ENCODE measurements at places on chromosomes 12 and 14.
A peak's percentile ranks its signal among the peaks of the same experiment; 100 is the strongest.

- DNase-seq = no peak
These were observed 147.5 kb downstream of the SLC38A6 start for GRCh38 chr14:61128382-61129167.

DNA sequence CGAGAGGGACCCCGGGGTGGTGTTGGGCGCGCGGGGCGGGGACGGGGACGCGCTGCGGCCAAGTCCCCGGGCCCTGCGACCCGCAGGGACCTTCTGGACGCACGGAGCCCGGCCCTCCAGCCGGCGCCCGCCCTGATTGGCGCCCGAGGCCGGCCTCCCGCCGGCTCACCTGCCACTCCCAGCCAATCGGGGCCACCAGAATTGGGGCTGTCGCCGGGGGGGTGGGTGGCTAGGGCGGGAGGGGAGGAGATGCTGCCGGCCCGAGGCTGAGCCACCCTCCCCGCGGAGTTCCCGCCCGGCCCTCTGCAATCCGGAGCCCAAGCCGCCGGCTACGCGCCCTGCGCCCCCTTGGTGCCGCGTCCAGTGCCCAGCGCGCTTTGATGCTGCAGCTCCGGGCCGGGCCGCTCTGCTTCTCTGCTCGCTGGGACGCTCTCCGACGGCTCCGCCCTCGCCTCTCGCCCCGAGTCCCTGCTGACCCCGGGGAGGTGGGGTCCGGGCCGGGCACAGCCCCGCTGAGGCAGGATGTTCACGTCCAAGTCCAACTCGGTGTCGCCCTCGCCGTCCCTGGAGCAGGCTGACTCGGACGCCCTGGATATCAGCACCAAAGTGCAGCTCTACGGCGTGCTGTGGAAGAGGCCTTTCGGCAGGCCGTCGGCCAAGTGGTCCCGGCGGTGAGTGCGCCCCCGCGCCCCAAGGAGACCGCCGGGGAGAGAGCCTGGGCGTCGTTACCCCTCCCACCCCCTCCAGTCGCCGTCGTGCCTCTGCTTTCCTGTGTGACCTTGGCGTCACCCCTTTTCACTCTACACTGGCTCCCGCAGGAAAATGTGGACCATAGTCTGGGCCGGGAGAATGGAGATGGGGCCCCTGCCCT, at the start of gene PLEKHD1:
Gene PLEKHD1, plus strand, starts transcription at position 285 of the 871 bp plus-strand sequence. Its CDS starts 238 bp downstream, at position 523.
- peak; percentile 56 for DNase-seq

DNA sequence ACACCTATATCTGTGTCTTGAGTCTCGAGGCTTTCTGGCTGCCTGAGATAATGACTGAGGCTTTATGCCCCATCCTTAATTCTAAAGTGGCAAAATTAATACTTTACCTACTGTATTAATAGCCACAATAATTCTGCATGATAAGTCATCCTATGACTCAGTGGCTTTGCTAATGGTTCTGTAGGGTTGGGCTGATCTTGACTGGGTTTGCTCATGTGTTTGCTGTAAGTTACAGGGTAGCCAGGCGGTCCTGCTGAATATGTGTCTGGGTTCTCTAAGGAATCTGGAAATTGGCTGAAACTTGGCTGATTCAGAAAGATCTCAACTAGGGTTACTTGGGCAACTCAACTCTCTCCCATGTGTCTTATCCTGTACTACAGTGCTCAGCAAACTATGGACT, 21.7 kb downstream of the MGST1 start:
- DNase-seq = peak; percentile 23

- peak; percentile 30 for DNase-seq
These were observed 65.9 kb upstream of the ARHGAP5 start for GRCh38 chr14:32011225-32011624.

GRCh38 chr12:88623777-88624548, 43.7 kb upstream of the KITLG start:
- DNase-seq = no peak

GRCh38 chr14:54776361-54777001, 126.1 kb downstream of the GCH1 start:
- no peak for DNase-seq

DNA sequence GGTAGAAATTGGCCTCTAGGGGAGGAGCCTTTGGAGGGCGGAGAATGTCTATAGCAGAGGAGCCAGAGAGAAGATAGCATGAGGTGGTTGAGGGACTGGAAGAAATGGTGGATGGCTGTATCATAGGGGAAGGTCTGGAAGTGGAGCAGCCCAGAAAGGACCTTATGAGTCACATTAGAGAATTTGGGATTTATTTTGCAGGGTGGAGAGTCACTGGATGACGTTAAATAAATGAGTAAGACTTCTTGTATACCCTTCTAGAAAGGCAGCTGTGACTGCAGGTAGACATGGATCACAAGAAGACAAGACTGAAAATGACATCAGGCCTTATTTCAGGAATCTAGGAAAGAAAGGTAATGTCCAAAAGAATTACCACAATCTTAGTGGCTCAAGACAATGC, 208.2 kb upstream of the TMTC1 start:
- DNase-seq = no peak

DNA sequence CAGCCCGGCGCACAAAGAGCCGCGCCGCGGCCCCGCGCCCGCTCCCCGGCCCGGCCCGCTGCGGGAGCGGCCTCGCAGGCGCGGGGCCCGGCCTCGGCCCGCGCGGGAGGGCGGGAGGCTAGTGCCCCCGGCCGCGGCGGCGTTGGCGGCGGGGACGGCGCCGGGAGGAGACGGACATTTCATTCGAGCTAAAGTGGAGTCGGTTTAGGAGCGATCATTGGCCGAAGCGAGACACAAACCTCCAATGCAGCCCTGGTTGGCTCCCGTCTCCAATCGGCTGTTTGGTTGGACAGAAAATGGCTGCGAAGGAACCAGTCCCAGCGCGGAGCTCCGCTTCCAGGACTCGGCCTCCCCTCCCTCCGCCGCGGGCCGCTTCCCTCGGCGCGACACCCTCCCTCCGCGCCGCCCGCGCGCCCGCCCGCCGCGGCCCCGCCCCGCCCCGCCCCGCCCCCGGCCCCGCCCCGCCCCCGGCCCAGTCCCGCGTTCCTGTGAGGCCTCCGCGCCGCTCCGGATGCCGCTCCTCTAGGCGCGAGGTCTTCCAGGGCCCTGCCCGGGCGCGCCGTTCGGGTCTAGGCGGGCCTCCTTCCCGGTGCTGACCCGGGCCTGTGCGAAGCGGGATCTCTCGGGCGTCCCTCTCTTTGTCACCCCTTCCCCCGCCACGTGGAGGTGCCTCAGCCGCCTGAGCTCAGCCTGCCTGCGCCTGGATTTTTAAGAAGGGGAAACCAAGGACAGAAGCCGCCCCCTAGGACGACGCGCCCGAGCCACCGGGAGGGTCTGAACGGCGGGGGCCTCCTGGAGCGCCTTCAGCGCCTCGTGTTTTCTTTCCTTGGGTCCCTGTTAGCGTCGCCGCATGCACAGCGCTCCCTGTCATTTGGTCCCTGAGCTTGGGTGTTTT, at the start of gene NFYB:
Gene NFYB, minus strand, starts transcription at position 309 of the 895 bp plus-strand sequence. CDS start 2,757 bp downstream, outside the sequence.
- DNase-seq = peak; percentile 99

- DNase-seq = no peak
These were observed 2.6 kb downstream of the SOAT2 start for GRCh38 chr12:53105712-53106439.

DNA sequence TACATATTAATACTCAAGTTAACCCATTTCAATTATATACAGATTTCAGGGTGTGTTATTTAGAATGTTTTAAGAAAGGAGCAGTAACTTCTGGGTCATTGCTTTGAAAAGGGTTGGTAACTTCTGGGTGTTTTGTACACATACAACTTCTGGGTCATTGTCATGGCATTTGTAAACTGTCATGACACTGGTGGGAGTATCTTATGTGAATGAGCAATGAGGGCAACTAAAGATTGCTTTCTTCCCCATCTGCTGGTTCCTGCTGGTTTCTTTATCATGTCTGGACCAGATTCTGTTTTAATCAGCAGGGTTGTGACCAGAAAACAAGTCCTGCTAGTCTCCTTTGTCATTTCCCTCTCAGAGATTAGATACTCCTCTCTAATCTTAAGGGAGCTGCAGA, 713.3 kb downstream of the LRFN5 start:
- DNase-seq = no peak

GRCh38 chr14:102805941-102806340, 28.7 kb downstream of the TRAF3 start:
- no peak for DNase-seq

- DNase-seq = peak; percentile 82
These were observed 1.3 kb downstream of the AHSA1 start for GRCh38 chr14:77459072-77459723.

GRCh38 chr12:57046086-57046791, 3.7 kb downstream of the MYO1A start:
- DNase-seq = no peak

DNA sequence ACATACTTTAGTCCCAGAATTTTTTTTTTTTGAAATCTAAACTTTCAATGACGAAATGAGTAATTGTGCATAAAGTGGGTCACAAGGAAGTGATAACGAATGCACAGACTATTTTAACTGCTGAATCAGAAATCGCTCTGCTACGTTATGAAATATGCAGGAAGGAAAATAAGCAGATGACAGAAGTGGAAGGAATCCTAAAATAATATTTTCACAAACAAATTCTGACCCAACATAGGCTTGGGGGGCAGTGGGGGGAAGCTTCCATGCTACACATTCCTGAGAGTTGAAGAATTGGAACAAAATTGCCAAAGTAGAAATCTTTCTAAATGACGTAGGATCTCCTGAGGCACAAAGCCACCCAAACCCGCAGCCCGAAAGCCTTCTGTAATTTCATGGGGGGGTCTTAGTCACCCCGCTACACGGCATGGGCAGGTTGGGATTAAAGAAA, 89.6 kb downstream of the ARF6 start:
- DNase-seq = no peak
